ENCODE measurements at places on chromosomes 2 and 18.

DNA sequence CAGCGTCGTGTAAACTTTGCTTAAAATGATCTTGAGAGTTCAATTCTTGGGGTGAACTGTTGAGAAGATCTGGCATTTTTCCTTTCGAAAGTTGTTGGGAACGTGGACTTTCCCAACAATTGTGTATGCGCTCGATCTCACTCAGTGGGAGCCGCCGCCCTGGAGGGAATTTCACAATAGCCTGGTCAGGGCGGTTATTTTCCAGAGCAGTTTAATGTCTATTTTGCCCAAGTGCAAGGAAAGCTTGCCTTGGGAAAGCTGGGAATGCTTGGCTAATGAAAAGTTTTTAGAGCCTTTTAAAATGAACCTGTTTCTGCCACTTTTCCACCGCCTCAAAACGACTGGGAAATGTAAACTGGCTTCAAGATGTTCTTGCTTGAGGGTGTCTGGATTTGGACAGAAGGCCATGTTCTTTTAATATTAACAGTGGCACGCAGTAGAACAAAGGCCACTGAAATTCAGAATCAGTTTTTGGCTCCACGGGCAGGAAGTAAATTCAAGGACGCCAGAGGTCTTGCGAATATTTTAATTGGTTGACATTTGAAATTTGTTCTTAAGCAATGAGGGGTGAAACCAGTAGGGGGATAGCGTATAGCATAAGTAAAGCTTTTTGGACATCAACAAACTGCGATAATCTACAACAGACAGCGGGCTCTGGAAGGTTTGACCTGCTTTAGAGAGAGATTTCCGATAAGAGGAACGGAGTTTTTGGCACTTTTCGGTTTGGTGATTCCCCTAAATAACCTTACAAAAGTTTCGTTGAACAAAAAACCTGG, 1.2 kb downstream of the CFLAR start:
- DNase-seq: peak; percentile 63

DNA sequence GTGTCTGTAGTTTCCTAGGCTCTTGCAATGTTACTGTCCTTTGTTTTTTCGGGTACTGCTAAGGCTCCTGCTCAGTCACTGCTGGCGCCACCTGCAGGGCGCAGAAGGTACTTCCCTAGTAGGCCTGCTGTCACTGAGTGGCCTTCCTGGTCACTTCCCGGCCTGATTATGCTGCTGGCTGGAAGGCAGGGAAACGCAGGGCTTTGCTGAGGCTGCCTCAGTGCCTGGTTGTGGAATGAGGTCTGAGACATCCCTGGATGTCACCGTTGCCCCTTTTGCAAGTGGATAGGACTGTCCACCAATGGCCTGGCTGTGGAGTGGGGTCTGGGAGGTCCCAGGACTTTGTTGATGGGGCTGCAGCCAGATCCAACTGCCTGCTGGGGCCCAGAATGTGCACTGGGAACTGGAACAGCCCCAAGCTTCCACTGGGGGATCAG, 13.1 kb downstream of the DAW1 start:
- peak; percentile 73 for DNase-seq

DNA sequence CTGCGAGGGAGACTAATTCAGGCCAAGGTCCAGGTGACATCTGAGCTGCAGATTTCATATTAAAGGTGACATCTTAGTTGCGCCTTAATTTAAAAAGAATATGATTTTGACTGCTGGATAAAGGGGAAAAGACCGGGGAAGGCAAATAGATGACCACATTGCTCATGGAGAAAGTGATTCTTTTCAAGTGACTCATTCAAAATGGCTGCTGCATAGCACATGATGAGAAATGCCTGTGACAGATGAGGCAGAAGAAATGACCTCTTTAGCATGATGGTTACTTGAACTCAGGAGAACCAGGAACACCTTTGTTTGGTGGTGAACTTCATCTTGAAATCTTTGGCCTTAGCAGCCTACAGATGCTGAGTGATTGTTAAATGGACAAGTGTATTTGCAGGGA, 385.8 kb upstream of the TRIB2 start:
- DNase-seq: no peak

- DNase-seq: no peak
Observed at GRCh38 chr18:59451963-59452362, 92.9 kb upstream of the LMAN1 start.

- DNase-seq: no peak
Observed at GRCh38 chr2:47256416-47257087, 101.4 kb upstream of the STPG4 start.

DNA sequence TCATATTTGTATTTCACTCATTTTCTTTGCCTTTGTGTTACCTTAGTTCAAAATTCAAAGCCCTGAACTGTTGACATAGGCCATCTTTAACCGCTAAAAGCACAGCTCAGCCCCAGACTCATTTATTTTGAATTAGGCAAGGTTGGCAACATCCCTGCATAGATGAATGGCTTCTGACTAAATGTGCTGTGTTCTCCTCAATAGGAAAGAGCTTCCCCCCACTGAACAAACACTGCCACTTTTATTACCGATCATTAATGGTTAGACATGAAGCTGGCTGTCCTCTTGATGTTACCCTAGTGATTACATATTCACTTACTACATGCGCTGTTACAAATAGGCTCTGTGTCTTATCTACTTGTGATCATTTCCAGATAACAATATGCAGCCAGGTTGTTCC, 170.7 kb downstream of the ADCYAP1 start:
- no peak for DNase-seq

Data from GM13976 (cell line).